ENCODE measurements at places on chromosomes 12 and 14.

DNA sequence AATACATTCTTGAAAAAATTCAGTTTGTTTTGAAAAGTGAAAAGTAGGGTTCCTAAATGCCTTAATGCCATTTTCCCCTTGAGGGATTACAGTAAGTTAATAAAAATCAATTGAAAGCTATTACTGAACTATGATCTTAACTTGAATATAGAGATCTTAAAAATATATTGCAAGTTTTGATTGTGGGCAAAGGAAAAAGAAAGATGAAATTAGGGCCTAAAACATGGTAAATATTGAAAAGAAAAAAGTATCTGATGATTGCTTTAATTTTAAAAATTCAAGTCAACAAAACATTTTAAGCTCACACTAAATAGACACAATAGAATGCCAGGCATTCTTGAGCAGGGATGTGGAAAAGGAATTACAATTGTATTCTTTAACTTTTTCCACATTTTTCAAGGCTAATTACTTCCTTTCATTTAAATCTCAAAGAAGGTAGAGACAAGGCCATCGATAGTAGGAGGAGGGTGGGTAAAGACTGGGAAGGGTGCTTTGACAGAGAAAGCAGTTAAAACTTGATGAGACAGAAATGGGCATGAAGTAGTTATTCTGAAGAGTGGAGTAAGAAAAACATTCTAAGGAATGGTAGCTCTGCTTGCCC, 294.4 kb downstream of the NELL2 start:
- DNase-seq = no peak

DNA sequence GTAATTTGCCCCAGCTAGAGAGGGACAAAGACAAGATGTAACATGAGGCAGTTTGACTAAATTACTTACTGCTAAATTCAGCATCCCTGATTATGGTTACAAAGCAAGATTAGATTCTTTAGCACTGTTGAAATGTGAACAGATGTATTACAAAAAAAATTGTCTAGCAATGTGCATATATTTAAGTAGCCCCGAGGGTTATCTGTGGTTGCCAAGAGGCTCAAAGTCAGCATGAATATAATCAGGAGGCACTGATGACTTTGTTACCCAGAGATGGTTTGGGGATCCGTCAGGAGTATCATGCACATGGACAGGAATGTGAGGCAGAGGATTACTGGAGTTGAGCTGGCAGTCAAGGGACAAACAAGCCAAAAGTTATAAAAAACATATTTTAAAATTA, 356.9 kb upstream of the CCDC196 start:
- no peak for DNase-seq

- DNase-seq = no peak
Measured at GRCh38 chr14:64581817-64582216, 32.1 kb downstream of the PPP1R36 start.

DNA sequence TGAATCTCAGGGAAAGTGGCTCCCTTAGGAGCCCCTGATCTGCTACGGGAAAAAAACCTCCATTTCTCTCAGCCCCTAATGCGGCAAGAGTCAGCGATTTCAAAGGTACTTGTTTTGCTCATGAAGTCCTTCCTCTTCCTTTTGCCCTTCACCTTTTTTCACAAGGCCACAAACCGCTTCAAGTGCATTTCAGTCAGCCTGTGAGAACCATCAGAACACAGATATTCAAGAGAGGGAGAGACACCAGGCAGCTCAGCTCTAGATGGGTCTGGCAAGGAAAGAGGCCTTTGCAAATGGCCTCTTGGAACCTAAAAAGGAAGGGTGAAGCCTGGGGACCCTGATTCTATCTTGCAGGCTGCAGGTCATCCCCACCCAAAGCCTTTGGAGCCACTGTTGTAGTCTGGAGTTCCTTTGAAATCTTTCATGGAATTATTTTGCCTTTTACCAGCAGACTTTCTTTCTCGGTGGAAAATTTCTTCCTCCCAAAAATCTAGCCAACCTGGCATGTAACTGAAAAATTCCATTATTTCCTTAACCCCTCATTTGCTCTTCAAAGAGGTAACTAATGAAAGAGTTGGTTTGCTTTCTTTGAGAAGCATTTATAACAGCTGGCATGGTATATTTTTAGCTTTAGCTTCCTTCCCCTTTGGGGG, 145.0 kb downstream of the SAMD4A start:
- peak; percentile 64 for DNase-seq

DNA sequence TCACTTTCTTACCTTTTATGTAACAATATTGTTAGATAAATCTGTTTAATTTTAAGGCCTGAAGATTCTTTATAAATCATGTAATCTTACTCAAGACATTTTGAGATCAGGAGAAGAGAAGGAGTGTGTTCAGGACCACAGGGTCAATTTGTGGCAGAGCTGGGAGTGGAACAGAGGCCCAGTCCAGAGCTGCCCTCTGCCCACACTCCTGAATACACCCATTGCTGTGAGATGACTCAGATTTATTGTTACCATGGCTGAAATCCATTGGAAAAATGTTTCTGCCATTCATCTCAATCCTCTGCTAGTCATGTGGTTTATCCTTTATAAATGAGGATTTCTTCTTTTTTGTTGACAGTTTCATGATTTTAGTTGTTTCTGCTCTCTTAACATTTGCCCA, 100.5 kb upstream of the STXBP6 start:
- no peak for DNase-seq

DNA sequence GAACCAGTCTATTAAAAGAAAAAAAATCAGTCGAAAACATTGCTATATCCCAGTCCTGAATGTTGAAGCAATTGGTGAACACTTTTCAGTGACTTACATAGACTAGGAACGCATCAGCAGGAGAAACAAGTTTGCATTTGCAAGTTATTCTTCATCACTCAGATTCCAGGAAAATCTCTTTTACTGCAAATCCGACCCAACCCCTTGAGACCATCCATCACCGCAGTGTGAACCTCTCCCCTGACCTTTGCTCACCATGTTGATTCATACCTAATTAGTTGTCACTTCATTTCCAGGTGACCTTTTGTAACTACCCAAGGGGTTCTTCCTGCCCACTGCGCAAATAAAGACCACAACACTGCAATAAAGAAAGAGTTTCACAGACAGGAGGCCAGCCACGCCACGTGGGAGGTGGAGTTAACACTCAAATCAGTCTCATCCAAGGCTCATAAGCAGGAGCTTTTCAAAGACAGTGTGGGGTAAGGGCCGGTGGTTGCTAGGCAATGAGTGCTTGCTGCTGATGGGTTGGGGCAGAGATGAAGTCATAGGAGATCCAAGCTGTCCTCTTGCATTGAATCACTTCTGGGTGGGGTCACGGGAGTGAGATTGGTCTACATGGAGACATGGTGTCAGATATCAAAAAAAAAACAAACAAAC, 241.3 kb upstream of the TMEM132C start:
- DNase-seq = peak; percentile 1

- no peak for DNase-seq
Measured at GRCh38 chr12:105359856-105360255, 29.4 kb downstream of the C12orf75 start.

- no peak for DNase-seq
Measured at GRCh38 chr12:62258941-62259630, 1.1 kb upstream of the USP15 start.

DNA sequence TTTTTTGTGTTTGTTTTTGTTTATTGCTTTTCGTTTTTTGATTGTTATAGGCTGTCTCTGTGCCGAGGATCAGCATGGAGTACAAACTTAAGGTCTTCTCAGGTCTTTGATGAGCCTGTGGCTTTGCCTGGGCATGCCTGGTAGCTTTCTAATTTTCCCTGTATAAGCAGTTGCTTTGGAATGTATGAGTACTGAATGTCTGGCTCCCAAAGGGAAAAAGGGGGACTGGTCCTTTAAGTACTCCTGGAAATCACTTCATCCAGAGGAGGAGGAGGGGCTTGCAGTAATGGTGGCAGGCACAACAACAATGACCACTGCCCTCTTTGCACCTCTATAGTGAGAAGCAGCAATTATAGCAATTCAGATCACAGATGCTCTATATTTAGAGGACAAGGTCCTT, 67.6 kb upstream of the TTC7B start:
- DNase-seq = no peak

GRCh38 chr12:44317651-44318126, 481.8 kb downstream of the TMEM117 start:
- no peak for DNase-seq

GRCh38 chr14:86420131-86420530, 890.2 kb downstream of the FLRT2 start:
- DNase-seq = no peak

DNA sequence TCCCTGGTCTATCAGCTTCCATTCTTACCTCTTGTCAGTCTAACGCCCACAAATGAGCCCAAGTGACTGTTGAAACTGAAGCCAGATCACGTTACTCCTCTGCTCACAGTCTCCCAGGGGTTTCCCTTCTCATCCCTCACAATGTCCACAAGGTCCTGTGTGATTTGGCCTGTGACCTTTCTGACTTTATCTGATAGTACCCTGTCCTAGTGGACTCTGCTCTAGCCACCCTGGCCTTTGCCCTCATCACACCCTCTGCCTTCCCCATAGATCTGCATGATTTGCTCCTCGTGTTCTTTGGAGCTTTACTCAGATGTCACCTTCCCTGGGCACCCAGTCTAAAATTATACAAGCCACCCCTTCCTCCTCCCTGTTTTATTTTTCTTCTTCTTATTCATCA, 55.5 kb downstream of the RDH12 start:
- DNase-seq = no peak

- DNase-seq = no peak
Measured at GRCh38 chr14:103158688-103159087, 35.4 kb downstream of the TNFAIP2 start.

DNA sequence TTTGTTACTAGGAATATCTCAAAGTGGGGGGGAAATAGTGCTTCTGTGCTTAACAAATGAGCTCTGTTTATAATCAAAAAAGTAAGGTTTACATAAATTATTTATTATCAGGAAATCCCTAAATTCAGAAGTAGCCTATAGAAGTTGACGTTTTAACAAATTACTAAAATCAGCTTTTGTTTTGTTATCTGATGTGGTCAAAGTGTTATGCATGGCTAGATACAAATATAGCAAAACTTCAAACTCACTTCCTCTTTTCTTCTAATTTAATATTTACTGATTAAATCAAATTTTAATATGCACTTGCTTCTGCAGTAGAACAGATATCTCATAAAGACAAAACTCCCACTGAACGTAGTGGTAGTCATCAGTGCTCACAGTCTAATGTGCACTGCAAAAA, 47.5 kb downstream of the GARIN6 start:
- DNase-seq = no peak

DNA sequence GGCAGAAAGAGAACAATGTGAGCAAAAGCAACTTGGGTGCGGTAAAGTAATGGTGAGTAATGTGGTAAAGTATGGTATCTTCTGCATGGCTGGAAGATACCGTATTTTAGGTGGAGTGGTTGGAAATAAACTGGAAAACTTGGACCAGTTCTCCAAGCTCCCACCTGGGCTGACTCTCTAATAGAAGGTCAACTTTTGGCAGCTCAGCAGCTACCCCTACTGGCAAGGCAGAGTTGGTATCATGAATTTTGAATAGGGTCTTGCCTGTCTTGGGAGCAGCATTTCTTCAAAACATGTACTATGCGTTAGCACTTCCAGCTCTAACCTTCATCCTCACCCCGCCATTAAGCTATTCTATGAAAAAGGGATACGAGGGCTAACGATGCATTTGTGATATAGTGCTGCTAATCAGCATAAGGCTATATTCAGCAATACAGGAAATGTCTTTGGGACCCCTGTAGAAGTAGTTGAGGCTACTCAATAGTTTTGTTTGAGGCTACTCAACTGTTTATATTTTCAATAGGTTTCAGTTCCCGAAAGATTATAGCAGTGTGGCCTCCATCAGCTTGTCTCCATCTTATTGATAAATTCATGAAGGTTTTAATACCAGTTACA, 276.3 kb upstream of the FAR2 start:
- no peak for DNase-seq

DNA sequence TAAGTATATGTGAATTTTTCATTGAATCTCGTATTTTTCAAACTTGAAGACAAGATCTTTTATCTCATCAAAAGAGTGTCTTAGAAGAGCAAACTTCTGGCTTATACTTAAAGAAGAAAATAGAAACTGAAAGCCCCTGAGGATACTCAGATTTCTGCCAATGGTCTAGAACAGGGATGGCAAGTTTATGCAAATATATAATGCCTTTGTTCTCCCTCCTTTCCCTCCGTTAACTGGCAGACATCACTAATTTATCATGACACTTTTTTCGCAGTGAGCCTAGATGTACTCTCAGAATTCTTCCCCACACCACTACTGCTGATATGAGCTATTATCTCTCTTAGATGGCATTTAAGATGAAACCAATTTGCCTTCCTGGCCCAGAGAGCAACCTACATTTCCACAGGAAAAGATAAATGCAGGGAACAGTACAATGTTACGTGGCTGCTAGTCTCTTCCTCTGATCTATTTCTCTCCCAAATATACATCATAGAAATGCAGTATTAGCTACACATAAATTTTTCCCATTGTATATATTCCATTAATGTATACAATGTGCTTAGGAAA, 40.0 kb upstream of the DAAM1 start:
- no peak for DNase-seq

GRCh38 chr12:12839003-12839395, 25.9 kb downstream of the DDX47 start:
- DNase-seq = no peak

DNA sequence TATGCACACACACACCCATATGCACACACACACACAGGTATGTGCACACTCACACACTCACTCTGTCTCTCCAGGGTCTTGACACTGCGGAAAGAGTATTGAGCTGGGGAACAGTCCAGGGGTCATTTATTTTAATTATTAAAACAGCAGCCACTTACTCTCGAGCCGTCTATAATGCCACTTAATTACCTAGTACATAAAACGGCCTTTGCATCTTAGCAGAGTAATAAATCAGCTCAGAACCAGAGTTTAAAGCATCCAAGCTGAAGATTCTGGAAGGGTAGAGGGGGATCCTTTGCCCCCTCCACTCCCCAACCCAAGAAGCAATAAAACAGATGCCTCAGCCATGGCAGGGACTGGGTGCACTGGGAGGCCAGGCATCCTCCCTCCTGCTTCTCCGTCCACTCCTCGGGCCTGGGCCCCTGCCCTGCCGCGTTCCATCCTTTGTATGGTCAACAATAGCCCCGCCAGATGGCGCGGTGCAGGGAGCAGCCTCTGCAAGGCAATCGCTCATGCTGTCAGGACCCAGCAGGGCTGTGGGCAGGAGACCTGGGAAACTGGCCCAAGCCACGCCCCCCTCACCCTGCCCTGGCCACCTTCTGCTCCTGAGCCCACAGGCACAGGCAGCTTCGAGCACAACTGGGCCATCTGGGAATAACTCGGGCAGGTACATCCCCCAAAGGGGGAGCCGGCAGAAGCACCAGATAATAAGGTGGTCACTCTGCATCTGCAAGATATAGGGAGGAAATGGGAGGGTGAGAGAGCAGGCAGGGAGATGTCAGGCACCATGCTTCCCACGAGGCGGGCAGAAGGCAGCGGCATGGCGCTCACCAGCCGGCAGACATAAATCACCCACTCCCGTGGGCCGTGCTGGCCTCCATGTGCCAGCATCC, 40.9 kb downstream of the CCDC85C start:
- peak; percentile 37 for DNase-seq

- DNase-seq = peak; percentile 25
Measured at GRCh38 chr14:95123891-95124579, 33.3 kb downstream of the DICER1 start.

- DNase-seq = no peak
Measured at GRCh38 chr14:89773644-89774316, 180.8 kb downstream of the EFCAB11 start.

All from muscle of arm (tissue), 14 donors.